ENCODE measurements at places on chromosomes 2 and 18.

DNA sequence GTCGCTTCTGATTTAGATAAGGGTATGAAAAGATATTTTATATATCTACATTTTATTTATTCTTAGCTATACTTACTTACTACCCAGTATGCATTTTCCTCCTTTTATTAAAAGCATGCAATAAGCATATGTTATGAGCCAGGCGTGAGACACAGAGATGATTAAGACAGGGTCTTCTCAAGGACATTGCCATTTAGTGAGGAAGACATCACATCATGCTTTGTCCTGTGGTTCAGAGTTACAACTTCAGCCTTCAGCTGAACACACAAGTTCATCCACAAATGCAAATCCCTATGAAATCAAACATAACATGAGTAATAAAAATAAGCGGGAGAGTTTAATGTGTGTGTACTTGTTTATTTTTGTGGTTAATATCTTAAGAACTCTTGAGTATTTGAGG, 30.2 kb downstream of the GRHL1 start:
- no peak for DNase-seq

- DNase-seq, result no peak
Measured at GRCh38 chr2:48607307-48608014, 10.2 kb upstream of the GTF2A1L start.

GRCh38 chr2:241001413-241002274, 3.2 kb downstream of the SNED1 start:
- peak; percentile 21 for DNase-seq

GRCh38 chr2:241851325-241852115, 7.2 kb downstream of the PDCD1 start:
- no peak for DNase-seq

- no peak for DNase-seq
Measured at GRCh38 chr2:159497256-159497655, 119.1 kb downstream of the BAZ2B start.
